ENCODE measurements at places on chromosomes 2 and 18.

DNA sequence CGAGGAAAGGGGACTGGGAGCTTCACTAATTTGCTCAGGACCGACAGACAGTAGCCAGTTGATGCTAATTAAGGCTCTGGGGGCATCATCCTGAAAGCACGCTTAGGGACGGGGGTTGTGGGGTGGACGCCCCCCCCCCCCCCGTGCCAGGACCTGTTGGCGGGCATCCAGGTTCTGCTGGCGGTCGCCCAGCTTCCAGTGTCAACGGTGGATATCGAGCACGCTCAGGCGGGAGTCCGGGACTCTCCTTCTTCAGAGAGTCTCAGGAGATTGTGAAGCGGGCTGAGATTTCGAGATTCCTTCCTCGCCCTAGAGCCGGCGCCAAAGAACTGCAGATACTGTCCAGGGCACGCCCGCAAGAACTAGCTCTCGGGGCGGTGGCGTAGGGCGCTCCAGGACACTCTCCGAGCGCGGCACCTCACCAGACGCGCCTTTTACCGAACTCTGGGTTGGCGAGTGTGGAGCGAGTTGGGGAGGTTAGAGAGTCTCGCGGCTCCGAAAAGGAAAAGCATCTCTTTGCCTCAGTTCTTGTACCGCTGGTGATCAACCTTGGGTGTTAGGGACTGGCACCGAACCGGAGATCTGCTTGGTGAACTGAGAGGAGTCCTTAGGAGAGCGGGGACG is 5.6 kb downstream of the RAX start:
- DNase-seq, result no peak

GRCh38 chr2:122300758-122301157 is 545.3 kb downstream of the TSN start:
- no peak for DNase-seq

DNA sequence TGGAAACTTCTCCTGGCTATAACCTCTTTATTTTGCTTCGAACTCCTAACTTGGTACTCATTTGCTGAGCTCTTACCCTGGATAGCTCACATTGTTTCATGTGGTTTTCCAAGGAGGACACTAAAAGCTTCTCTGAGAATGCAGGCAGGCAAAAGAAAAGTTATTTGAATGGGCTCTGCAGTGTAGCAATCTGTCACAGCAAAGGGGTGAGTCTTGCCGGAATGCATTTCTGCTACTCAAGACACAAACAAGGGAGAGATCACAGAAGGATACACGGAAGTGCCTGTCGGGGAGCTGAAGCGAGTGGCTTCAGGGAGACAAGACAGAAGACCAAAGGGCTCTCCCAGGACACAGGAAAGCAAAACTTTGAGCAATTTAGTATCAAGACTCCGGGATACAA is 265.4 kb downstream of the SS18 start:
- DNase-seq, result no peak

DNA sequence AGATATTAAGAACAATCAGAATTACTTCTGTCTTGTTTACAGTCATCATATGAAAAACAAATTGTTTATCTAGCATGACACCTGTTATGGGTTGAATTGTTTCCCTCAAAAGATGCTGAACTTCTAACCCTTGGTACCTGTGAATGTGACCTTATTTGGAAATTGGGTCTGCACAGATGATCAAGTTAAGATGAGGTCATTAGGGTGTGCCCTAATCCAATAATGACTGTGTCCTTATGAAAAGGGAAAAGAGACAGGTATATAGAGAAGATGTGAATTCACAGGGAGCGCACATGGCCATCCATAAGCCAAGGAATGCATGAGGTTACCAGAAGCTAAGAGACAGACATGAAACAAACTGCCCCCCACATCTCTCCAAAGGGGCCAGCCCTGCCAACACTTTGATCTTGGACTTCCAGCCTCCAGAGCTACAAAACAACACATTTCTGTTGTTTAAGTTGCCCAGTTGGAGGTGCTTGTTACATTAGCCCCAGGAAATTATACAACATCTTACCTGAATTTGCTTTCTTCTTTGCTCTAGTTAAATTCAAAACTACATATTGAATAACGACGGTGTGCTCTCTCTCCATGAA is 2.3 kb upstream of the HPCAL1 start:
- peak; percentile 60 for DNase-seq

- no peak for DNase-seq
Observed at GRCh38 chr2:144607891-144608521, 88.1 kb upstream of the ZEB2 start.

DNA sequence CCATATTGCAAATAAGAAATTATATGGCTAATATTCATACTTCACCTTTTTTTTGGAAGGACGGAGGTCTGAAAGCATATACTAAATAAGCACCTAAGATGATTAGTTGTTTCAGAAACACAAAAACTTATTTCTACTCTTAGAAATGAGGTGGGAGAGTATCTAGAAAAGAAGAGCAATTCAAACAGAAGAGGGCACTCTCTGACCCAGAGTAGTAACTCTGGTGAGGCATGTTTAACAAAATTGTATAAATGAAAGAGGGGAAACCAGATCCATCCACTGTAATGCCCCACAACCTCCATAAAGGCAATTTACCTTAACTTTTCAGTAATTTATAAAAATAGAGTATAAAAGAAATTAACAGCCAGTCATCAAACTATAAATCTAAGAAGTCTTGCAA is 669.6 kb upstream of the VRK2 start:
- DNase-seq, result peak; percentile 11

- DNase-seq, result peak; percentile 2
Observed at GRCh38 chr18:47490882-47491281, 239.4 kb upstream of the SKOR2 start.

- DNase-seq, result no peak
Observed at GRCh38 chr2:80186262-80186661, 118.3 kb downstream of the LRRTM1 start.

DNA sequence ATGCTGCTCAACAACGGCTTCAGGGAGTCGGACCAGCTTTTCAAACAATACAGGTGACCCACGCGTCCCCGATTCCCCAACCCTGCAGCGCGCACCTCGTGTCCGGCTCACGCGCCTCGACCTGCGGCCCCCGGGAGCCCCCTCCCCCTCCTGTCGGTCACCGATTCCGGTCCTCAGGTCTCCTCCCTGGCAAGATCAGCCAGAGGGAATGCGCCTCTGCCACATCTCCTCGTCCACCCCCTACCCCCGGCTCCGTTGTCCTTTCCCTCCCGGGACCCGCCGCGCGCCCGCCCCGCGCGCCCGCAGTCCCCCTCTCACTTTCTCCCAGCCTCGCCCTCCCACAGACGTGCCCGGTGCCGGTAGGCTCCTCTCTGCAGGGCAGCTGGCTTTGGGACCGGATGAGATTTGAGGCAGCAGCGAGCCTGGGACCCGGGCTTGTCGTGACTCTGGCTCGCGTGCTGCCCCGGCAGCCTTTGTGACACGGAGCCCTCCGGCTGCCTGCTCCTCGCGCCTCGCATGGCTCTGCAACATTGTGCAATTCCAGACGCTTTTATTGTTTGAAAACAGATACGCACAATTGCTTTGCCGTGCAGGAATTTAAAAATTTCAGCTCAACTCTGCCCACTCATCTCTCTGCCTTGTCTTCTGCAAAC is 558 bp downstream of the TTC39C start:
- DNase-seq, result no peak

- DNase-seq, result no peak
Observed at GRCh38 chr2:65554765-65555591, 122.6 kb upstream of the SPRED2 start.

DNA sequence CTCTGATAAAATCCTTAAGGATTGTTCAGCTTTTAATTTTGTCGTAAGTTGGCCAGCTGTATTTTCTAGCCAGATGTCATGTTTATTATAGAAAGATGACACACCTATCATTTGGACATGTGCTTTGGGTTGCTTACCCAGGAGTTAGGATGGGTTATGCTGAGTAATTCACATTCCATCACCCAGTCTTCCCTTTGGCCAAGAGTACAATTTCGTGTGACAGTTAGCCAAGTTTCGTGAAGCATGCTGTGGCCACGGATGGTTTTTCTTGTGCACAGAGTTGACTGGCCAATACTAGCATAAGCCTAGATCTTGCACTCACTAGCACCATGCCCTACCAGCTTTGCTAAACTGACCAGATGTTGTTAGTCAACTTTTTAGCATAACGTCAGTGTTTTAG is 5.8 kb downstream of the MAPRE3 start:
- DNase-seq, result no peak

DNA sequence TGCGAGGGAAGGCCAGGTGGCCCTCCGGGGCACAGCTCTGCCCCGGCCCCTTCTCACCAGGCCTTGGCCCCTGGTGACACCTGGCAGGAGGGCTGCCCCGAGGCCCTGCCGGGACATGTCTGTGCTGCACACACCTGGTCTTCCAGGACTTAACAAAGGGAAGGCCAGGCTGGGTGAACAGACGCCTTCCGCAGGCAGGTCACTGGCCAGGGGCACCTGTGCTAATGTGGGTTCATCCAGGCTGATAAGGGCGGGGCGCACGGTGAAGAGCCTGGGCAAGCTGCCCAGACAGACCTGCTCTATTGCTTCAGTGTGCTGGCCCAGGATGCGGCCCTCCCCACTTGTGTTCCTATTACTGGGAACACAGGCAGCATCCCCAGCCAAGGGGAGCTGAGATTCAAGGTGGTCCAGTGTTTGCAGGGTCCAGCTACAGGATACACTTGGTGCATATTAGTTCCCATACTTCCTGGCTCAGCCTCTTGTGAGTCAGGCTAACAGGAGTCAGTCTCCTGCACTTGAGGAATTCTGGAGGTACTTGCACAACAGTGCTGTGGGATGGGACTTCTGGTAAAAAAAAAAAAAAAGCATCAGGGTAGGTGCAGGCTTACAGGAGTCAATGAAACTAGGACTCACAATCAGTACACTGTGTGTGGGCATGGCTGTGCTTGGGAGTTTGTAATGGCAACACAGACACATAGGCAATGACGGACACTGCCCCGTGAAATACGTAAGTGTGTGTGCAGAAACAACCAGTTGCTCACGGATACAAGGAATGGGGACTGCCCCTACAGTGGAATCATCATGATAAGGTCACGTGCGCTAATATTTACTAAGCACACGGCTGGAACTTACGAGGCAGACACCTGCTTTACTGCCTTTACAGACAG is 261.4 kb downstream of the TWIST2 start:
- peak; percentile 15 for DNase-seq

DNA sequence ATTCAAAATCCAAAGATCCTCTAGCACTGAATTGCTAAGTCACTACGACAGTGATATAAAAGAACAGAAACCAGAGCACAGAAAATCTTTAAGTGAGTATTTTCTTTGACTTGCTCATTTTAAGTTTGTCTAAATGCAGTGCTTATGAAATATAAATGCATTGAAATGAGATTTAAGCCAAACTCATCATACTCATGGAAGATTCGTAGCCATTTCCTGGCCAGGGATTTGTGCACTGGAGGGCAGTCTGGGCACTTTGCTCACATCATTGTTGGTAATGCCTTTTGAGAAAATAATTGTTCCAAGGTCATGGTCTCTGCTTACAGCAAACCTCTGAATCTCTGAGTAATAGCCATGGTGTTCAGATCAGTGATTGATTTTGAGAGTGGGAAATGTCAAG is 307.7 kb downstream of the ARHGAP15 start:
- no peak for DNase-seq

- DNase-seq, result no peak
Observed at GRCh38 chr2:105494683-105495425, 96.0 kb upstream of the FHL2 start.

DNA sequence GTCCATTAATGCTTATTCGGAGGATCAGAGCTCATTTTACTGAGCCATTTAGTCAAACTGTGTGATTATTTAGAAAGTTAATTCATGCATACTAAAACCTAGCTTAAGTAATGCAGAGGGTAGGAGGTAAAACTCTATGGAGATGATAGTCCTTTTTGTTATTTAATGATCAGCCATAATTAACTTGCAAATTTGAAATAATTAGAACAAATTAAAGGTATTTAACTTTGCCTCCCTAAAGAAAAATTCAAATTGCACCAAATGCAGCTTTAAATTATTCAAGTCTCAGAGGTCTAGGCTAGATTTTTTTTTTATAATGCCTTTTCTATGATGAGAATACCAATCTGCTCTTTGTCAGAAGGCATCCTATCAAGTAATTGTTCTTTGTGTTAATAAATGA is 310.9 kb downstream of the KIAA1328 start:
- DNase-seq, result no peak

DNA sequence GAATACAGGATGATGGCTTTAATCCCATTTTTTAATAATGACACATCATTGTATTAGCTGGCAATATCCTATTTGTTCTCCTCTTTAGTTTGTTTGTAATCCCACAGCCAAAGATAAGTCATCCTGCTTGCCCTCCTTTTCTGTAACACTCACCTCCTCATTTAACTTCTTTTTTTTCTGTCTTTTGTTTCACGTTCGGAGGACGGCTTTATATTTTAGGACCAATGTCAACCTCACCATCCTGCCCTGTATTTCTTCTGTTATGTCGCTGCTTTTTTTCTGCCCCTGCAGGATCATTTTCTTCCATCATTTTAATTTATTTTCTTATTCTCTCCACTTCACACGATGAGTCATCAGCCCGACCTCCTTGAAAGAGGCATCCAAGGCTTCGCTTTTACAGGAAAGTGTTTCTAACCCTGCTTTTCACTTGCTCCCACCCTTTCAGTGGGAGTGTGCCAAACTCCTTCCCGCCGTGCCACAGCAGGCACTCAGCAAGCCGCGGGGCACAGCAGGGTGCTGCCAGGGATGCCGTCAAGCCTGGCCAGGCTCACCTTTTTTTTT is 11.4 kb downstream of the RAB31 start:
- peak; percentile 93 for DNase-seq

DNA sequence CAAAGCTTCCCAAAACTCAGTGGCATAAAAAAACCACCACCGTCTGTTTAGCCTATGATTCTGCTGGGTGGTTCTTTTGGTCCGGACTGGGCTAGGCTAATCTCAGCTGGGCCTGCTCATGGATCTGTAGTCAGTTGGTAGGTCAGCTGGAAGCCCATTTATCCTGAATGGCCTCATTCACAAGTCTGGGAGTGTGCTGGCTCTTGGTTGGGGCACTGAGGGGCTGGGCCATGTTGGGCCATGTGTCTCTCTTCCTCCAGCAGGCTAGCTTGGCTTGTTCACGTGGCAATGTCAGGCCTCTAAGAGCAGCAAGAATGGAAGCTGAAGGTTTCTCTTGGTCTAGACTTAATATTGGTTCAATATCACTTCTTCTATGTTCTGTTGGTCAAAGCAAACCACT is 95.7 kb upstream of the HS6ST1 start:
- no peak for DNase-seq

- no peak for DNase-seq
Observed at GRCh38 chr18:80172056-80172455, 63.0 kb downstream of the ADNP2 start.

DNA sequence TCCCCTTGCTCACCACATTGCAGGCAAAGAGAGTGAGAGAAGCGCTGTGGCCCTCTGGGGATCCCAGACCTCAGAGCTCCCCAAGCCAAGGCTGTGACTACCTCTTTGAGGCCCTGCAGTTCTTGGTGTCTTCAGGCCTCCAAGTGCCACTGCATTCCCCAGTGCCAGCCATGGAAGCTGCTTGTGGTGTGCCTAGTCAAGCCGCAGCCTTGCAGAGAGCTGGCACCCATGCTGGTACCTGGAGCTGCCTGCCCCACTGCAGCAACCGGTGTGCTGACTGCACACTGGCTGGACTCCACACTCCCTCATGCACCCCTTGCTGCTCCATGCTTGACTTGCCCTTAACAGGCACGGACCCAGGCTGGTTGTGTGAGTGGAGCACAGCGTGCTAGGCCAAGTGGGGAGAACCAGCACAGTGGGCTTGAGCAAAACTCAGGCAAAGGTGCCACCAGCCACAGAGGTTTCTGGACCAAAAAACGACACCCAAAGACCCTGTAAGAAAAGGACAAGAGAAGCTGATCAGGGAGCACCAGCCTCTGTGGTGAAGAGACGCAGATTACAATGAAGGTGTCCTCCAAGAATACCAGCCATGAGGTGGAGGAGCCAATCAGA is 113.5 kb upstream of the TMEM18 start:
- DNase-seq, result no peak

- no peak for DNase-seq
Observed at GRCh38 chr2:7432436-7432835, 515.2 kb downstream of the RNF144A start.
